ENCODE measurements at places on chromosomes 1 and 21. TPM values are rescaled to one million over a fixed set of nuclear protein-coding genes. Genes with fewer than 3 reads are reported as not detected.
A peak's percentile ranks its signal among the peaks of the same experiment; 100 is the strongest.

SHISA4 gene
- polyA plus RNA-seq, result 3.2 TPM

OLFML3 gene
- polyA plus RNA-seq, result 2.6 TPM

LIPI gene
- polyA plus RNA-seq, result not detected

GRCh38 chr1:231353086-231353485, 15.0 kb downstream of the SPRTN start:
- DNase-seq, result no peak
- peaks cover 70% of the 10 kb centered on the region for H3K36me3 ChIP-seq
- H3K4me3 ChIP-seq, result no peak overlapping the region
- H3K27me3 ChIP-seq, result no peaks in the 10 kb centered on the region
- H3K27ac ChIP-seq, result no peak overlapping the region

- no peak for DNase-seq
- peak overlapping the region; percentile 83 for H3K27ac ChIP-seq
- peak overlapping the region; percentile 44 for H3K4me3 ChIP-seq
- peaks cover 10% of the 10 kb centered on the region for H3K4me1 ChIP-seq
- no peaks in the 10 kb centered on the region for H3K36me3 ChIP-seq
Measured at GRCh38 chr1:167515893-167516321, 2.4 kb downstream of the CD247 start.

DNA sequence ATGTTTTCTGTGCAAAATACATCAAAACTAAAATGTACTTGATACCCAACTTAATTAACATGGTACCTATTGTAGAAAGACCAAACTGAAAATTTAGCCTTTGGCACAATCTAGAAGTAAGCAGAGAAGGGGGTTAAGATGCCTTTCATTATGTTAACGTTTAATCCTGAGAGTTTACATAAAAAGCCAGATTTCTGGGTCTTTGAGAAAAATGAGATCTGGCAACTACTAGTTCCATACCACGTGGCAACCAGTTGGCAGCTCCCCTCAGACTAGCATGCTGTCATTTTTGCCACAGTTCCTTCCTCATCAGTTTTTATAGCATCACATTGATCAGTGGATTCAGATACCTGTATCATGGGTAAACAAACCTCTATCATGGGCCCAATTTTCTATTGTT, 1.5 kb downstream of the RO60 start:
- H3K4me1 ChIP-seq, result peaks cover 65% of the 10 kb centered on the region
- H3K27me3 ChIP-seq, result no peaks in the 10 kb centered on the region
- peak overlapping the region; percentile 99 for H3K27ac ChIP-seq
- DNase-seq, result no peak
- peak overlapping the region; percentile 69 for H3K4me3 ChIP-seq

- no peak overlapping the region for H3K4me3 ChIP-seq
- H3K27me3 ChIP-seq, result no peaks in the 10 kb centered on the region
- DNase-seq, result no peak
- no peak overlapping the region for H3K27ac ChIP-seq
Measured at GRCh38 chr1:166384948-166385347, 218.1 kb upstream of the FAM78B start.

GRCh38 chr1:183966487-183966886, 71.0 kb downstream of the COLGALT2 start:
- no peaks in the 10 kb centered on the region for H3K36me3 ChIP-seq
- no peak overlapping the region for H3K4me3 ChIP-seq
- no peaks in the 10 kb centered on the region for H3K27me3 ChIP-seq
- no peak overlapping the region for H3K27ac ChIP-seq
- H3K4me1 ChIP-seq, result no peaks in the 10 kb centered on the region

- no peak for DNase-seq
- H3K4me3 ChIP-seq, result no peak overlapping the region
- no peaks in the 10 kb centered on the region for H3K36me3 ChIP-seq
- H3K27ac ChIP-seq, result no peak overlapping the region
Measured at GRCh38 chr1:171141688-171142415, 43.2 kb upstream of the FMO2 start.

DNA sequence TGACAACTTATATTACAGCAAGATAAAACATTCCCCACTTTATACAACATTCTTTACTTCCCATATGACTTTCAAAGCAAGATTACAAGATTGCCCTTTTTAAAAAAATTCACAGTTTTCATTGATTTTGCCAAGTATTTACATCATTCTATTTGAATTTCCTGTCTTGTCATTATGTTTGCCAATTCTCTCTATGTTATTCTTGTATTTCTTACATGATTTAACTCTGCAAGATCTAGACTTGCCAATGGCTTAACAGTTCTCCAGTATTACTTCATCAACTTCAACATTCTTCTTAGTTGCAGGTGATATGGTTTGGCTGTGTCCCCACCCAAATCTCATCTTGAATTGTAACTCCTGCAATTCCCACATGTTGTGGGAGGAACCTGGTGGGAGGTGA, 31.6 kb downstream of the FMO4 start:
- H3K27me3 ChIP-seq, result no peaks in the 10 kb centered on the region
- H3K27ac ChIP-seq, result no peak overlapping the region
- no peak overlapping the region for H3K4me3 ChIP-seq
- no peaks in the 10 kb centered on the region for H3K36me3 ChIP-seq
- no peaks in the 10 kb centered on the region for H3K4me1 ChIP-seq
- no peak for DNase-seq
